NCI-H1105 (cell line): ENCODE measurements at places on chromosomes 7 and 10.
A peak's percentile ranks its signal among the peaks of the same experiment; 100 is the strongest.

- DNase-seq: no peak
Measured at GRCh38 chr7:30553141-30553540, 41.5 kb upstream of the GARS1 start.

DNA sequence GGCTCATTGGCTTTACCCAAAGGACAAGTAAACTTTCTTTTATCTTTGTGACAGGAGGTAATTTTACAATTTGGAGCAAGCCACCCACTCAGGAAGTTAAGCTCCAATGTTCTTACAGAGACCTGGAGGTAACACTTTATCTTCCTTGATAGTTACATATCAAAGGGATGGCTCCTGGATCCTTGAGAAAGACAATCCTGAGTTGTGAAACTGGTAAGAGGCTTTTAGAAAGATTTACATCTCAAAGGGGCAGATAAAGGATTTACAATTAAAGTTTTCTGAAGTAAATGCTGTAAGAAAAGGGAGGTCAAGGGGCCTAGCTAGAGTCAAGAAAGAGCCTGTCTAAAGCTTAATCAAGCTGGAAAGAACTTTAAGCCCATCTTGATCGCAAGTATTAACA lies 124.4 kb upstream of the ZNF804B start:
- DNase-seq: no peak

- no peak for DNase-seq
Measured at GRCh38 chr7:100174582-100174981, 2.6 kb downstream of the GPC2 start.

DNA sequence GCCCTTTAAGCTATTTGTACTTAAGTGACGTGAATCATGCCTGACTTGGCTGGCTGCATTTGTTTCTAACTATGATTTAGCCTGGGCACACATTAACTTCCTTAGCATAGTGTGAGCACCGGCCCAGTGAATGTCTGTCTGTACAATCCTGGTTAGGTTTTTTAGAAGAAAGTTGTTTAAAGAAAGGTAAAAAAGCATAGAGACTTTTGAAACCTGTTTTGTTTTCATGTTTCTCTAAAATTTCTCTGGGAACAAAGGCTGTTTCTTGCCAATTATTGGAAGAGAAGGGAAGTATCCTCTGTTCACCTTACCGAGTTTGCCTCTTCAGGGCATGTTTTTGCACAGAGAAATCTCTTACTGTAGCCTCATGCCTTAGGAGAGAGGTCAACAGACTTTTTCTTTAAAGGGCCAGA lies 42.9 kb upstream of the MET start:
- DNase-seq: no peak

GRCh38 chr7:139829025-139829774 lies at the start of gene TBXAS1:
Gene TBXAS1, plus strand, starts transcription at chr7:139829264. Its CDS starts 127 bp downstream, at chr7:139829391.
- no peak for DNase-seq

GRCh38 chr7:153443032-153443701 lies 609.0 kb upstream of the DPP6 start:
- no peak for DNase-seq

DNA sequence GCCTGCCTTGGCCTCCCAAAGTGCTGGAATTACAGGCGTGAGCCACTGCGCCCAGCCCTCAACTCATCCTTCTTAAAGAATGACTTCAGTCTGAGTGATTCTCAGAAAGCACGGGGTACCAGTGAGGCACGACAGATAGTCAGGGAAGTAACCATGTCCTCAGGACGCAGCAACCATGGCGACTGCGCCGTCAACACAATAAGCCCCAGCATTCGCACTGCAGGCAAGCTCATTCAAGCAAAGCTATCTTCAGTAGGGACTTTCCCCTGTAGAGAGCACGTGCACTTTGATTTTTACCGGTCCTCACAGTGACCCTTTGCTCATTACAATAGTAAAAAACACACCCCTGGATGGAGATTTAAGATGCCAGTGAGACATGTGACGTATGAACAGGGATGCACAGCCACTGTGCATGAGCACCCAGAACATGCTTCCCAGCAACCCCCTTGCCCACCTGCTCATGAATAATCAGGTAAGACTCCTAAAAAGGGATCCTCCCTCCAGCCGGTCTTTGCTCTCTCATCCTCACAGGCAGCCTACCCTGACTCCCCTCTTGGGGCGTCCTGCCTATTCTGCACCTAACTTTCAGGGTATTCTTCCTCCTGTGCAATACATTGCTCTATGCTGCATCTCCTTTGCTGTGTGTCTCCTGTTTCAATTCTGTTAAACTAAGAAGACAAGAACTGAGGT lies 9.1 kb downstream of the WDR86 start:
- no peak for DNase-seq

DNA sequence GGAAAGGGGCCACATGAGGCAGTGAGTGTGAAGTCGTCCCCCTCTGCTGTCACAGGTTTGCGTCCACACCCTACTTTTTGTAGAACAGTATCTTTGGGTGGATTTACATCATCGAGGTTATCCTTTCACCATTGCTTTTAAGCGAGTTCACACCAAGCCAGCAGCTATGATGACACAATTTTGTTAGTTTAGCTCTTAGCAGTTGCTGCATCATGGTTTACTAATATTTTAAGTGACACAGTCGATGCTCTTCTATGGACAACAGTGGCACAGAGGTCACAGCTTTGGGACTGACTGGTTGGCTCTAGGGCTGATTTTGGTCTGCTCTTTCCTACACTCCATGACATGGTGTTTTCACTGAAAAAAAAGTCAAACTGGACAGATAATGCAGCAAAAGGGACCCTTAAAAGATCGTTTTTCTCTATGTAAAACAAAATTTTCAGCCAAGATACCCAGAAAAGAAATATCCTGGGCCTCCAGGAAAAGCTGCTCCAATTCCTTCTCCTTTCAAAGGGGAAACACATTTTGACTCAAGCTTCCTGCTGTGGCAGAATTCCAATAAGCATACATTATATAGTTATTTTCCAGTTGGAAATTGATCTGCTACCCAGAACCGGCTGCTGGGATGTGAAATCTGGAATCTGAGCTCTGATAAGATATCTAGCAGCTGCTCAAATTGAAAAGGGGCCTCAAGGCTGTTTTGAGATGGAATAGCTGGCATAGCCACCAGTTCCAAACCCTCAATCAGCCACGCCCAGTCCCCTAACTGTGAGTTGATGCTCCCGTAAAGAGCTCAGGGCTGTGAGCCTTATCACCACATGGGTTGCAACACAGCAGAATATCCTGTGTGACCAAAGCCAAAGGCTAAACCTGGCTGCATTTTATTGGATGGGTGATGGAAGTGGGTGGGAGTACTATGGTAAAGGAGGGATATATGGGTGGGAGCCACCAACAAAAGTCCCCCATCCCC lies 114.2 kb downstream of the SMURF1 start:
- DNase-seq: no peak

DNA sequence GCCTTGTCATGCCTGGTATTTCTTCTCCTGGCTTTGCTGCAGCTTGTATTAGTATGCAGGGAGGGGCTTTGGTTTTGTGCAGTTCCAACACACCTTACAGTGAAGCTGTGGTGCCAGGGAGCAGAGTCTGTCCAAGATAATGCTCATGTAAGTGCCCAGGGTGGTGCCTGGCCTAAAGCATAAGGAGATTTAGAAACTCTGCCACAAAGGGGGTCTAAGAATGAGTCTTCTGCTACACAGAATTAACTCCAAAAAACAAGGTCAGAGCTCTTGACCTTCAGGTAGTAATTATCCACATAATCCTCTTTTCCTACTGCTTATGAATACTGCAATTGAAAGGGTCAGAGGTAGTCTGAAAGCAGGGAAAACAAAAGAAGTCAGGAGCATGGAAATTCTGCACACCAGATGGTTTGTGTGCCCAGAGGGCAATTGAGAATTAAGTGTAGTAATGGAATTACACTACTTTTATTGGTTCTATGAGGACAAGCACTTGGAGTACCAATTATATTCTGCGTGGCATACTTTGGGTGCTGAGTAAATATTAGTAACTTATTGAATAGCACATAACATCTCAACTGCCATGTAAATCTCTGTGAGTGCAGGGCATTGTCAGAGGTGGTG lies 121.5 kb downstream of the KAT6B start:
- DNase-seq: peak; percentile 58

DNA sequence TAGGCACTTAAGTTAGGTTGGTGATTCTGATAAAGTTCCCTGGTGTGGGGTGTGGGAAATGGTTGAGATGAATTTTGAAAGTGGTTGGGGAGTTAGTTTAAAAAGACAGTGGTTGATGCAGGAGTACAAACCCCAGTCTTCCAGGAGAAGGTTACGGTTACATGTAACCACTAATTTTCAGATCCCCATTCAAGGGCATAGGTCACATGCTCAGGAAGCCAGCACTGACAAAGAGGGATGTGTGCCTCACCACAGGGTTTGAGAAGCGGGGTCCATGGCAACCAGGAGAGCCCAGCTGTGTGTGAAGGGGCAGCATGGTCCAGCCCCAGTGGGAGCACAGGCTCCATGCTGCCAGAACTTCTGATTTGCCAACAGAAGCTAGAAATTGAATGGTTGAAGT lies 144.2 kb downstream of the MDFIC start:
- no peak for DNase-seq

- DNase-seq: peak; percentile 1
Measured at GRCh38 chr7:37915438-37915837, 1.2 kb downstream of the SFRP4 start.

- no peak for DNase-seq
Measured at GRCh38 chr10:119189811-119190282, 11.2 kb upstream of the PRDX3 start.

DNA sequence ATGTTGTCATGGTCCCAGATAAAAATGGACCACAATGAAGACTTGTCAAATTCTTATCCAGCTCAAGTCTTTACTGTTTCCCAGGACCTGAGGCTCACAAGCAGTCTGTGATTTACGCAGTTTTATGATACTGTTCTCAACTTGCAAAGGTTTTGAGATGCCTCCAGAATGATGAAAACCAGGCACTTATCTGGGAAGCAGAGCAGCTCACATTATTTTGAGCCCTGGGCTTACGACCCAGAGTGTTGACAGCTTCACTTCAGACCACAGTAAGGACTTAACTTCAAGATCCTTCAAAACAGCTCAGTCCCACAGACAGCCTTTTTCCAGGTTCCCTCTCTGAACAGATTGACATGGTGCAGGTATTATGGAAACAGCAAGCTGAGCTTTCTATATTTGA lies 236.1 kb downstream of the RNLS start:
- no peak for DNase-seq

DNA sequence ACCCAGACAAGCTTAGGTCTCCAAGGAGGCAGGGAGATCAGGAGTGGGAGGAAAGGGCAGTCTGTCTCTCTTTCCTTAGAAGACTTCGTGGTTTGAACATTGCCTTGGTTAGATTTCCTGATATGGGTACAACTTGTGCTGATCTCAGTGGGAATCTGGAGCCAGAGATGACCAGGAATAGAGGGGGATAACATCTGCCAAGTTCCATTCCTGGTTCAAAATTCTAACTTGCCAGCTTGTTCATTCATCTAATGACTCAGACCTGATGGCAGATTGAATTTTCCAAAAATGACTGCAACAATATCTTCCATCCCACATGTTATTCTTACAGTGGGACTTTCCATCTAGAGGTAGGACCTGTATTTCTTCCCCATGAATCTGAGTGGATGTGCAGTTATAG lies 394.3 kb upstream of the PODXL start:
- no peak for DNase-seq

DNA sequence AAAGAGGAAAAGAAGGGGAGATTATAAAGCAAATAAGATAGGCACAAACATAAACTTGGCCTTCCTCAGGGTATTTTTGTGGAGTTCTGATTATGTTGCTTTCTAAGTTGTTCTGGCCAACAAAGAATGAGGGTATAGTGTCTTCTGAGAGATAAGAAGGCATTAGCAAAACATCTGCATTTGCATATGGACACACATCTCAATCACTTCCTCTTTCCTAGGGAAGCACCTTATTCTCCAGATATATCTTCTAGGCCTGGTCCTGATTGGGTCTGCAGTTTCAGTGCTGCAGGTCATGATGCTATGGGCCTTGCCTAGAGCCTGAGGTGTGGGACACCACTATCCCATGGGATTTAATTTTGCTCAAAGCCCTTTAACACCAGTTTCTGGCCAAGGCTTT lies 308.8 kb upstream of the PHYHIPL start:
- DNase-seq: no peak

DNA sequence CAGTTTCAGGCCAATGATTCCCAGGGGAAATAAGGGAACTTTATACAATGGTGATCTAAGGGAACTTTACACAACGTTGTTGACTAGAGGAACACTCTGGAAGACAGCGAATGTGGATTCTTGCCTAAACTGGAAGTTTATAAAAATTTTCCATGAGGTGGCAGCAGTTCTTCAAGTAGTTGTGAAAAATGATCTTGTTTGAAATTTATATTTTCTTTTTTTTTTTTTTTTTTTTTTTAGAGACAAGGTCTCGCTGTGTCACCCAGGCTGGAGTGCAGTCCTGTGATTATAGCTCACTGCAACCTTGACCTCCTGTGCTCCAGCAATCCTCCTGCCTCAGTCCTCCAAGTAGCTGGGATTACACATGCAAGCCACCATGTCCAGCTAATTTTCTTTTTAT lies 32.1 kb upstream of the GTF2I start:
- DNase-seq: no peak

DNA sequence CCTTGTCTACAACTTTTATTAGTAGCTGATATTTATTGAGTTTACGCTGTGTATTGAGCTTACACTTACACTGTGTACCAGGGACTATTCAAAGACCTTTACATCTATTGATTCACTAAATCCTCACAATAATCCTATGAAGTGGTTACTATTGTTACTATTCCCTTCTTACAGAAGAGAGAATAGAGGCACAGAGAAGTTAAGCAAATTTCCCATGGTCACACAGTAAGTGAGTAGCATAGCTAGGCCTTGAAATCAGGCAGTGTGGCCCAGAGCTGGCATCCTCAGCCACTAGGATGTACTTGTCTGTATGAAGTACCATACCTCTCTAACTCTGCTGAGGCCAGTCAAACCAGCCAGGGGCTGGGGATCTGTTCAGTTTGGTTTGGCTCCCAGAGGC lies 7.6 kb downstream of the COL13A1 start:
- no peak for DNase-seq

- no peak for DNase-seq
Measured at GRCh38 chr7:16318989-16319915, 102.1 kb downstream of the CRPPA start.

GRCh38 chr7:2360796-2361195 lies 6.2 kb downstream of the EIF3B start:
- no peak for DNase-seq

DNA sequence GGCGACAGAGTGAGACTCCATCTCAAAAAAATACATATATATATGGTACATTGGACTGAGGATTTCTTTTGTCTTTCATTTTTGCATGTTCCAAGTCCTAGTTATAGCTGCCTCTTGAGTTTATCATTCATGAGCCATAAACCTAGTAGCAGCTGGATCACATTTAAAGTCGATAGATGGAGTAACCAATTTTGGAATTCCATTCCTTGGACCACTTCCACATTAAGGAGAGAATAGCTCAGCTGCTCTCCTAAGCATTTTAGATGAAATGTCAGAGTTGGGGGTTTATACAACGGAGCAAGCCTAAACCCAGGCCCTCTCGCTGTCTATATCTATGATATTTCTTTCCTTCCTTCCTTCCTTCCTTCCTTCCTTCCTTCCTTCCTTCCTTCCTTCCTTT lies 141.2 kb downstream of the LYZL1 start:
- DNase-seq: no peak

GRCh38 chr10:76017026-76017732 lies 585.8 kb downstream of the LRMDA start:
- DNase-seq: no peak

- DNase-seq: no peak
Measured at GRCh38 chr7:2540641-2541051, 14.7 kb downstream of the BRAT1 start.
